Calu3 (cell line): ENCODE measurements at places on chromosomes 16 and 17. TPM values are rescaled to one million over a fixed set of nuclear protein-coding genes. Genes with fewer than 3 reads are reported as not detected.
A peak's percentile ranks its signal among the peaks of the same experiment; 100 is the strongest.

DNA sequence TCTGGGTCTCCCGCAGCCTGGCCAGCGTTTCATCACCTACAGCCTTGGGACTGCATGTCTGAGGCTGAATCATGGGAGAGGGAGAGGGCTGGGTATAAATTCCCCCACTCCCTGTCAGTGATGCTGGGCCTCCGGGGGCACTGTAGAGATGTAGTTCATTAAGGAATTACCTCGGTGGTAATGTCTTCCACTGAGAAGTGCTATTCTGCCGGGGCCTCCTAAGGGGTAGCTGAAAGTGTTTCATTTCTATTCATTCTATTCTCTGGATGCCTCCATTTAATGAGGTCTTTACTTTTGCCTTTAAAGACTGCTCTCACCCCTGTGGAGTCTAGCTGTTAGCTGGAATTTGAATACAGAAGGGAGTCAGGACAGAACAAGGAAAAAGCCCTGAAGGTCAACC is 116.4 kb upstream of the HS3ST4 start:
- H3K27me3 ChIP-seq: peaks cover 12% of the 10 kb centered on the region
- no peak overlapping the region for H3K27ac ChIP-seq
- no peak overlapping the region for H3K4me3 ChIP-seq
- no peaks in the 10 kb centered on the region for H3K36me3 ChIP-seq
- H3K4me1 ChIP-seq: no peaks in the 10 kb centered on the region

GRCh38 chr17:5592382-5592781 is 8.1 kb upstream of the NLRP1 start:
- peaks cover 68% of the 10 kb centered on the region for H3K27me3 ChIP-seq
- DNase-seq: no peak
- peaks cover 3% of the 10 kb centered on the region for H3K36me3 ChIP-seq
- peaks cover 3% of the 10 kb centered on the region for H3K4me1 ChIP-seq
- H3K4me3 ChIP-seq: no peak overlapping the region

DNA sequence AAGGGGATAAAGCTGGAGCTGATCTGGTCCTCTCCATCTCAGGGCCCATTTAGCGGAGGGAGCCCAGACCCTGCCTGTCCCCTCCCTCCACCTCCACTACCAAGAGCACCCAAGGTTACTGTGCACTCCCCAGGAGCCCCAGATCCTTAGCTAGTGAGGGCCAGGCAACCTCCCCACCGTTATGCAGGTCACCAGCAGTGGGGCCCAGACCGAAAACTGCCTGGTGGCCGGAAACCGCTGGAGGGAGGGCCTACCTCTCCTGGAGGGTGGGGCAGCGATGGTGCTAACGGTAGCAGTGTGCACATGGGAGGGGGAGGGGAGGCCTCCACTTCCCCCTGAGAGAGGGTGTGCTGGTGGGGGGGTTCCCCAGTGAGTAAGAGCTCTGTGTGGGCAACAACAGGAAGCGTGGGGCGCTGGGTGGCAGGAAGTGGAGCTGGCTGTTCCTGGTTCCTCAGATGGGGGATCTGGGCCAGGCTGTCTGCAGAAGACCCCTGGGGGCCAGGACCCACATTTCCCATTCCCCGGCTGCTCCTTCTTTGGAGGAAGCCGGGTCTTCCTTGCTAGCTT is 4.4 kb downstream of the FMNL1 start:
- H3K27me3 ChIP-seq: peaks cover 28% of the 10 kb centered on the region
- H3K27ac ChIP-seq: no peak overlapping the region
- no peak overlapping the region for H3K4me3 ChIP-seq
- no peak for DNase-seq

- H3K4me1 ChIP-seq: peaks cover 24% of the 10 kb centered on the region
- no peaks in the 10 kb centered on the region for H3K27me3 ChIP-seq
- H3K27ac ChIP-seq: no peak overlapping the region
- no peak for DNase-seq
- H3K4me3 ChIP-seq: no peak overlapping the region
- peaks cover 14% of the 10 kb centered on the region for H3K36me3 ChIP-seq
Measured at GRCh38 chr16:11088074-11088730, 143.8 kb downstream of the CLEC16A start.

DNA sequence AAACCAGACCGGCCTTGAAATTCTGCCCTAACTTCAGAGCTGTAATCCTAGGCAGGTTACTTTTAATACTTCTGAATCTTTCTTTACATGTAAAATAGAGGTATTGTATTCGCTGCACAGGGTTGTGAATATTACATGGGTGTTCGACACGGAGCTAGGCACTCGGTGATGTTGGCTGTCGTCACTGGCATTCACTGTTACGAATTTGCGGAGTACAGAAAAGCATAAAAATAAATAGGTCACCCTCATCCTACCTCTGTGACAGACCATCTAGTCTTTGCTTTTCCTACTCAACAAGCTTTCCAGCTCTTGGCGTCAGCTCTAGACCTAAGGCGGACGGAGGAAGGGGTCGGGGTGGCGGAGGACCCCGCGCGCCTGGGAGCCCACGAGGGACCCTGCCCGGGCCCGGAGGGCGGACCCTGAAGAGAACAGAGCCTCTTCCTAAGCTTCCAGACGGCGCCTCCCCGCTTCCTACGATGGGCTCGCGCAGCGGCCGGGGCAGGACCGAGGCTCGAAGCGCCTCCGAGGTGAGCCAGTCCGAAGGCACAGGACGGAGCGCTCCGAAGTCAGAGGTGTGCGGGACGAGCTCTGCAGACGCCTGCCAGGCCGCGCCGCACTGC is 879 bp upstream of the SPG7 start:
- DNase-seq: no peak
- peaks cover 24% of the 10 kb centered on the region for H3K4me1 ChIP-seq
- H3K36me3 ChIP-seq: peaks cover 71% of the 10 kb centered on the region
- peak overlapping the region; percentile 64 for H3K4me3 ChIP-seq
- peak overlapping the region; percentile 94 for H3K27ac ChIP-seq

GRCh38 chr17:28008513-28008912 is 34.0 kb upstream of the NLK start:
- no peak overlapping the region for H3K4me3 ChIP-seq
- no peak overlapping the region for H3K27ac ChIP-seq

DNA sequence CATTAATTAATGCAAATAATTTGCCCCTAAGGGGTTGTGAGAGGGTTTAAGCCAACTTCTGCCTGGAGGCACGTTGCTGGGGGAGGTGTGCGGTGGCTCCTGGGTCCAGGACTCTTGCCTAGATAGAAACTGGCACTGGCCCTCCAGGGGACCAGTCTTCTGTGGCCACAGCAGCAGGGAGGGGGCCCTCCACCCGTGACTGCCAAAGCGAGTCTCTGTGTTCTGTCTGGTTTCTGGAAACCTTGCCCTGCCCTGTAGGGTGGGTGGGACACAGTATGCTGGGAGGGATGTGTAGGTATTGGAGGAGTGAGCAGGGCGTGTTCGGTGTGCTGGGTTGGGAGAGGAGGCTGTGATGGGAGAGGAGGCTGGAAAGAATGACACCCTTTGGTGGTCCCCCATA is 78.8 kb downstream of the TBC1D16 start:
- H3K27ac ChIP-seq: no peak overlapping the region
- H3K27me3 ChIP-seq: no peaks in the 10 kb centered on the region
- no peak overlapping the region for H3K4me3 ChIP-seq

- no peaks in the 10 kb centered on the region for H3K27me3 ChIP-seq
- peak overlapping the region; percentile 75 for H3K4me3 ChIP-seq
- DNase-seq: no peak
- peaks cover 52% of the 10 kb centered on the region for H3K4me1 ChIP-seq
- peaks cover 31% of the 10 kb centered on the region for H3K36me3 ChIP-seq
- H3K27ac ChIP-seq: peak overlapping the region; percentile 49
Measured at GRCh38 chr16:57282510-57283213, 1.8 kb downstream of the PLLP start.

- no peak for DNase-seq
- peaks cover 4% of the 10 kb centered on the region for H3K36me3 ChIP-seq
- peaks cover 8% of the 10 kb centered on the region for H3K4me1 ChIP-seq
- H3K4me3 ChIP-seq: no peak overlapping the region
Measured at GRCh38 chr17:57925361-57925990, 29.7 kb downstream of the CUEDC1 start.

GRCh38 chr17:4748686-4749085 is 9.0 kb upstream of the CXCL16 start:
- no peaks in the 10 kb centered on the region for H3K36me3 ChIP-seq
- no peak for DNase-seq
- no peak overlapping the region for H3K27ac ChIP-seq
- H3K4me3 ChIP-seq: no peak overlapping the region
- peaks cover 30% of the 10 kb centered on the region for H3K27me3 ChIP-seq
- no peaks in the 10 kb centered on the region for H3K4me1 ChIP-seq

DNA sequence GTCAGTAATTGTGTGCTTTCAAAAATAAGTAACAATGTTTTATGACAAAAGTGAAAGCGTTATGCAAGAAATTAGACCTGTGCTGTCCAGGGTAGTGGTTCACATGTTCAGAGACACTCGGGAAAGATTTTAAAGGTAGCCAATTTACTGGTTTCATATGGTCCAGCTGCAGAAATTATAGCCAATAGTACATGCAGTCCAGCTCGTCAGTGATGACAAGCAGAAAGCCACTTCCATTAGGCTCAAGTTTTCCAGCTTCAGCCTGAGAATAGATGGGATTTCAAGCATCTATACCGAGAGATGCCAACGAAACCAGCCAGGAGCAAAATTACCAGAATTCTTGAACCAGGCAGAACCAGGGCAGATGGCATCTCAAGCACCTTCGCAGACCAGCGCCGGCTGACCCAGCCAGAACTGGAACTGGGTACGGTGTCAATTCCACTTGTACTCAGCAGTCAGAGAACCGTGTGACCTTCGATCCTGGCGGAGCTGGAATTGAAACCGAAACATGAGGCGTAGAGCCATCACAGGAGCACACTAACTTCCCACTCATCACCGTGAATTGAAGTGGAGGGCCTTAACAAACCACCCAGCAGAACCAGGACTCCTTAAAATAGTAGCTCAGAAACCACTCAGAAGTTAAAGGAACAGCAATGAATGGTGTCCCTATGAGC is 207.9 kb upstream of the HSBP1 start:
- no peaks in the 10 kb centered on the region for H3K36me3 ChIP-seq
- no peaks in the 10 kb centered on the region for H3K27me3 ChIP-seq
- no peaks in the 10 kb centered on the region for H3K4me1 ChIP-seq
- no peak overlapping the region for H3K4me3 ChIP-seq
- H3K27ac ChIP-seq: no peak overlapping the region

- no peaks in the 10 kb centered on the region for H3K4me1 ChIP-seq
- H3K36me3 ChIP-seq: peaks cover 14% of the 10 kb centered on the region
- no peak for DNase-seq
- no peaks in the 10 kb centered on the region for H3K27me3 ChIP-seq
- no peak overlapping the region for H3K4me3 ChIP-seq
Measured at GRCh38 chr17:82898976-82899514, 59.2 kb upstream of the ZNF750 start.

GRCh38 chr17:42249681-42250446 is 26.3 kb downstream of the STAT5B start:
- H3K4me3 ChIP-seq: no peak overlapping the region
- DNase-seq: no peak
- no peak overlapping the region for H3K27ac ChIP-seq
- H3K27me3 ChIP-seq: no peaks in the 10 kb centered on the region
- no peaks in the 10 kb centered on the region for H3K36me3 ChIP-seq

- no peak for DNase-seq
- peaks cover 32% of the 10 kb centered on the region for H3K36me3 ChIP-seq
- no peaks in the 10 kb centered on the region for H3K27me3 ChIP-seq
- peak overlapping the region; percentile 70 for H3K27ac ChIP-seq
- H3K4me1 ChIP-seq: peaks cover 69% of the 10 kb centered on the region
- peak overlapping the region; percentile 72 for H3K4me3 ChIP-seq
Measured at GRCh38 chr17:76642032-76642561, 1.5 kb downstream of the ST6GALNAC1 start.

DNA sequence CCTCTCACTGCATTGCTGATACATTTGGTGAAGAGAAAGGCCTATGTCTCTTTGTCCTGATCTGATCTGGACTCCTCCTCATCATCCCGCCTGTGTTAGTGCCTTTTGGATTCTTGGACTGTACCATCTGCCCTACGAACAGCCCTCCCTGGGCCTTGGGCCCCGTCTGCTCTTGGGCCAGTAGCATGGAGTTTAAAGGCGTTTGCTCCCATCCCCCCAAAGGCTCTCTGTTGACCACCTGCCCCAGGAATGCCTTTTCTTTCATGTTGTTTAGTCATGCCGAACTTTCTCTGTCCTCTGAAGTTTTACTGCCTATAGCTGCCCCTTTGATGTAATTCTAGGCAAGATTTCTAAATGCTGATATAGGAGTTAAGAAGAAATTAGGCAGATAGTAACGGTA is 30.9 kb upstream of the MEAK7 start:
- peaks cover 25% of the 10 kb centered on the region for H3K27me3 ChIP-seq
- H3K36me3 ChIP-seq: no peaks in the 10 kb centered on the region

GRCh38 chr16:66874079-66874775 is 6.1 kb upstream of the PDP2 start:
- DNase-seq: no peak
- H3K36me3 ChIP-seq: peaks cover 10% of the 10 kb centered on the region
- H3K27ac ChIP-seq: no peak overlapping the region
- no peaks in the 10 kb centered on the region for H3K27me3 ChIP-seq
- H3K4me3 ChIP-seq: no peak overlapping the region

DNA sequence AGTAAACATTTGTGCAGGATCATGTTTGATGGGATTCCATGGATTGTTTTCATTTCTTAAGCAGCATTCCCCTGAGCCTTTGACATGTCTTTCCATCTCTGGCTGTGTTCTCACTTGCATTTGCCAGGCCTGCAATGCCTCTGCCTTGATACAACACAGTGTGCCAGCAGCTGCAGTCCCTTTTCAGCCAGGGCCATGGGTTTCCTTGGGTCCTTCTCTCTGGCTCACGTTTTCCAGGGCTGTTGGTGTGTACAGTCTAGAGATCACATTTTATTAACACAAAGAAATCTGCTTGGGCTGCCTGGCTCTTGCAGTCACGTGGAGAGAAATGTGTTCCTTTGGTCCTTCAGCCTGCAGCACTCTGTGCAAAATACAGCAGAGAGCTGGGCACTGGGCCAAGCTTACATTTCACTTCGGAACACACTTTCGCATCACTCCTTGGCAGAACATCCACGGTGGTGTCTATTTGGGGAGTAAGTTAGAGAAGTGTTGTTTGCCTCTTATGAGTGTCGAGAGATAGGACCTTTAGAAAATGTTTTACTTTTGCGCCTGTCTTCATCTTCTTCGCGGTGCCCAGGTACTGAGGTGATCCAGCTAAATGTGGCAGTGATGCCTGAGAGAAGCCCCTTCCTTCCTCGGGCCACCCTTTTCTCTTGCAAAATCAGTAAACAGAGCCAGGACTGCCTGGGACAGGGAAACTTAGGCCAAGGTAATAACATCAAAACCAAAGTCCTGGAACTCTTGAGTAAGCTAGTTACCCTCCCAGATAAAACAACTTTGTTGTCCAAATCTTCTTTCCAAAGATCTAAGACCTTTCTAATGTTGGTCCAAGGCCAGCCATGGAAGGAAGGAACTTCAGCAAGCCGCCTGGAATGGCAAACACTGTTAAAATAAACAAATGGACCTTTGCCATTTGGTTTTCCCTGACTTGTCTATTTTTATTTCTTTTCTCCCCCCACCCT is 20.9 kb downstream of the HLF start:
- H3K27me3 ChIP-seq: no peaks in the 10 kb centered on the region
- H3K4me3 ChIP-seq: no peak overlapping the region
- no peak for DNase-seq
- peaks cover 6% of the 10 kb centered on the region for H3K36me3 ChIP-seq

GRCh38 chr16:80547145-80547544 is 6.4 kb downstream of the DYNLRB2 start:
- H3K4me1 ChIP-seq: no peaks in the 10 kb centered on the region
- no peak for DNase-seq
- peaks cover 8% of the 10 kb centered on the region for H3K27me3 ChIP-seq
- no peak overlapping the region for H3K4me3 ChIP-seq
- no peak overlapping the region for H3K27ac ChIP-seq

The GABARAP gene
- total RNA-seq: 183 and 188 TPM in 2 replicates

The TEX14 gene
- 0.07 TPM in 2 replicates for total RNA-seq

The RNF157 gene
- 15.3 and 17.6 TPM in 2 replicates for total RNA-seq

The KRT40 gene
- not detected in 2 replicates for total RNA-seq

The RCVRN gene
- not detected in 2 replicates for total RNA-seq

The PRSS36 gene
- 1.6 TPM in 2 replicates for total RNA-seq

The CCL16 gene
- not detected in 2 replicates for total RNA-seq

The PPM1E gene
- 0.07 and 0.09 TPM in 2 replicates for total RNA-seq
